Stimulated activated CD8-positive, alpha-beta memory T cell treated with anti-CD3 and anti-CD28 coated beads, Interleukin-15, amount 100 ng/mL, for 4 hours (primary cell): ENCODE measurements at places on chromosomes 1 and 21.

GRCh38 chr21:38853421-38853919 lies 47.7 kb downstream of the ETS2 start:
- no peak for DNase-seq

- no peak for DNase-seq
Observed at GRCh38 chr1:7047866-7048265, 262.6 kb downstream of the CAMTA1 start.

- no peak for DNase-seq
Observed at GRCh38 chr1:152505083-152505482, 5.5 kb upstream of the LCE5A start.

- no peak for DNase-seq
Observed at GRCh38 chr1:74641161-74641560, 32.4 kb downstream of the ERICH3 start.

DNA sequence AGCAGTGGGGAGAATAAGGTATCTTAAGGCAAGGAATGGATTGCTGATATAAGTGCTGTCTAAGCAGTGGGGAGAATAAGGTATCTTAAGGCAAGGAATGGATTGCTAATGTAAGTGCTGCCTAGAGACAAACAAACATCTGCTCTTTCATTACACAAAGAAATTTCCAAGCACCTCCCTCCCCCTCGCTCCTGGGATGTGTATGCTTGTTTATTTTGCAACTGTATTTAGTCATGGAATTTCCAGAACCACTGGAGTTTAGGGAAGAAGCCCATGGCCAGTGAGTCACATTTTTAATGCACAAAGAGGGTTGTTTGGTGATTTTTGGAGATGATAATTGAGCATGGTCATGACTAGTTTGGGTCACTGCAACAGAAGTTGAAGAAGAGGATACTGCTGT lies 21.5 kb downstream of the PDPN start:
- DNase-seq: no peak

DNA sequence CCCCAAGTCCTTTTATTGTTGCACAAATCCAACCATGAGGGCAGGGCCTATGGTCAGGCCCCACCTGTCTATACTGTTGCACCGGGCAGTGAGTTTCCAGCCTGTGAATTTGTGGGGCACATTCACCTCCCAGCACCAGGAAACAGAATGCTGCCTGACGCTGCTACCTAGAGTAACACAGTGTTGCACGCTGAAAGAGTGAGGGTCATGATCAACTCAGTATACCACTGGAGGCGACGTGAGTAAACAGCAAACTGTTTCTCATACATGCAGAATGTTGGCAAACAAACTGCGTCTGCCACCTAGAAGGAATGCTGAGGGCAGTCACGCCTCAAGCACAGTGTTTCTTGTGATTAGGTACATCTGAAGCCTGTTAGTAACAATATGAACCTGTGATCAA lies 13.4 kb upstream of the LRRC47 start:
- DNase-seq: no peak

DNA sequence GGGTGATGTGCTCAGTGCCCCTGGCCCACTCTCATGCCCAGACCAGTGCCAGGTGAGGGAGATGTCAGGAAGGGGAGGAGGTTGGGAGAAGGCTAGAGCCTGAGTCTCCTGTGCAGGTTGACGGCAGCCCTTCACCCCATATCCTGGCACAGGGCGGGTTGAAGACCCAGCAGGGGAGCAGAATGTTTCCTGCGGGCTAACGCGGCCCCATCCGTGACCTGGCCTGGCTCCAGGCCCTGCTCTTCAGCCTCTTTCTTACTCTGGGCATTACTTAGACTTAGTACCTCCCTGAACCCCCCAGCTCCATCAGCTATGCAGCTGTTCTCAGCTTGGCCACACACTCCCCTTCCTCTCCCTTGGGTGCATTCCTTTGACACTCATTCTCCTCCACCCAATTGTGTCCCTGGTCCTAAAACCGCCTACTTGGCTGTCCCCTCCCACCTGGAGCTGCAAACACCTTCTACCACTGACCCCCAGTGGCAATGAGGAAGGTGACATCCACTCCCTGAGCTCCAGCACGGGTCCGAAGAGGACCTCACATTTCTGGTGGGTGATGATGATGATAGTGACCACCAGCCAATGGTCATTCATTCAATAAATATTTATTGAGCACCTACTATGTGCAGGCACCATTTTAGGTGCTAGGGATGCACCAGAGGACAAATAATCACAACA lies 179.0 kb downstream of the PTPRU start:
- no peak for DNase-seq

GRCh38 chr1:246773213-246773641 lies 49.0 kb downstream of the SCCPDH start:
- DNase-seq: no peak

- no peak for DNase-seq
Observed at GRCh38 chr1:61274939-61275338, 192.6 kb downstream of the NFIA start.

GRCh38 chr1:200919386-200919785 lies 24.7 kb downstream of the INAVA start:
- DNase-seq: no peak

GRCh38 chr1:223748773-223749733 lies 36.7 kb downstream of the CAPN2 start:
- DNase-seq: peak; percentile 25

DNA sequence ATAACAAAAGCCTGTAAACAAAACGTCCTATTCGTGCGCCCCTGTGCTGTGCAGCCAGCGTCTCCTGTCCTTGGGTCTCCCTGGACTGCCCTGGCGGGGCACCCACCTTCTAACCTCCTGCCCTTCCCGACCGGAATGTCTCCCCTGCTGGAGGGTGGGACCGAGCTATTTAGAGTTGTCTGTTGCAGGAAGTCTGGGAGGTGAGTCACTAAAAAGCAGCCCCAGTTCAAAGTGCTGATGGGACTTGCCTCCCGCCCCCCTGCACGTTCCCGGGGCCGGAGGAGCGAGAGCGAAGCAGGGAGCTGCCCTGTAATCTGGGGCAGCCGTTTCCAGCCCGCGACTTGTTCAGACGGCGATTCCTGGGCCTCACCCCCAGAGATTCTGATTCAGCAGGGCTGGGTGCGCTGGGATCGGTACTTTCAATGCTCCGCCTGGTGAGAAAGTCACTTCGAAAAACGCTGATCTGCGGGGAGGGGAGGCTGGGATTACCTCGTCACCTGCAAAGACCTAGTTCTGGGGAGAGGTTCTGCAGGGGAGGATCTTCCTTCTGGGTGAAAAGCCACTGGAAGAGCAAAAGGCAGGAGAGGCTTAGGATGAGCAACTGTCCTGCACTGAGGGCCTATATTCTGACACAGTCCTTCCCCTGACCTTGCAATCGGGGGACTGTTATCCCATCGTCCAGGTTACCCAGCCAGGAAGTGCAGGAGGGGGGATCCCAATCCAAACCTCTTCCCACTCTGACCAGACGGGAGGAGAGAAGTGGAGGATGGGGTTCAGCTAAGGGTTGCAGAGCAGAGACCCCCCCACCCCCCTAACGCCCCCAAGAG lies 1.2 kb upstream of the DHRS3 start:
- peak; percentile 30 for DNase-seq

DNA sequence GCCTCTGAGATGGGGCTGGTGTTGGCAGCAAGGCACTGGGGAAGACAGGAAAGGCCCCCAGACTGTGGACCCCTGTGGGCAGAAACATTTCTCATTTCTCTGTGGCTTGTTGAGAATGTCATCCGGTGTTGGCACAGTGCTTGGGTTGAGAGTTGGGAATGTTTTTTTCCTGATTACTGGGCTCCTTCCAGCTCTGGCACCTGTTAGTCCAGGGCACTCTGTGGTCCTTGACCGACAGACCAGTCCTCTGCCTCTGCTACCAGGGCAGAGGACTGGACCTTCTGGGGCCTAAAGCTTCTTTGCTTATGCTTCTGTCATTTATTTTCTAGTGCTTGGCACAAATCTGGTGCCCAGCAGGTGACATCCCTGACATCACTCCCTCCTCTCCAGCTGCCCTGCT lies 4.8 kb upstream of the SPRR5 start:
- DNase-seq: no peak

- no peak for DNase-seq
Observed at GRCh38 chr1:40853113-40853884, 8.9 kb downstream of the CITED4 start.

- DNase-seq: no peak
Observed at GRCh38 chr1:201054091-201054543, 30.6 kb upstream of the KIF21B start.

DNA sequence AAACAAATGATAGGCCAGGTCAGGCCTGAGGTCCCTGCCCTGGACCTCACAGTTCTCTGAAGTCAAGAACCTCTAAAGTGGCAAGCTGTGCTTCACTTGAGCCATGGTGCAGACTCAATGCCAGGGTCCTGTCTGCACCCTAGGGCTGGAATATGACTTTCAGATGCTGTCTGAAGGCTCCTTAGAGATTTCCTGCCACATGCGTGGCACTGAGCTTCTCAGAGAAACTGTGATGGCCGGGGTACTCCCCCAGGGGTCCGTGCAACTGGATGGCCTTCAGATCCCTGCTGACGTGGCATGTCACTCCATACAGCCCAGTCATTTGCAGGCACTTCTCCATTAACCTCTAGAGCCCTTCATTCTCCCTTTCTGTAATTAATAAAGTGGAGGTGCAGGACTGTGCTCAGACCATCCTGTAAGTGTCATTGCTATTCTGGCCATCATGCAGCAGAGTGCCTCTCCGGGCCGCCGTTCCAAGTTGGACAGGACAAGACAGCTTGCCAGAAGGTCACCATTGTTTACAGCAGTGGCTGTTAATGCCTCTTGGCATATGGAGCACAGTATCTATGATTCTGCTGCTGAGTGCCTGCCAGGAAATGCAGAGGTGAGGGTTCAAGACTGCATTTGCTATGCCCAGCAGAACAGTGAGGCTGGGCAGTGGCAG lies 205.1 kb upstream of the COA6 start:
- no peak for DNase-seq

- DNase-seq: no peak
Observed at GRCh38 chr1:30610917-30611316, 112.5 kb downstream of the MATN1 start.

GRCh38 chr1:229885568-229886495 lies 181.2 kb upstream of the GALNT2 start:
- no peak for DNase-seq

DNA sequence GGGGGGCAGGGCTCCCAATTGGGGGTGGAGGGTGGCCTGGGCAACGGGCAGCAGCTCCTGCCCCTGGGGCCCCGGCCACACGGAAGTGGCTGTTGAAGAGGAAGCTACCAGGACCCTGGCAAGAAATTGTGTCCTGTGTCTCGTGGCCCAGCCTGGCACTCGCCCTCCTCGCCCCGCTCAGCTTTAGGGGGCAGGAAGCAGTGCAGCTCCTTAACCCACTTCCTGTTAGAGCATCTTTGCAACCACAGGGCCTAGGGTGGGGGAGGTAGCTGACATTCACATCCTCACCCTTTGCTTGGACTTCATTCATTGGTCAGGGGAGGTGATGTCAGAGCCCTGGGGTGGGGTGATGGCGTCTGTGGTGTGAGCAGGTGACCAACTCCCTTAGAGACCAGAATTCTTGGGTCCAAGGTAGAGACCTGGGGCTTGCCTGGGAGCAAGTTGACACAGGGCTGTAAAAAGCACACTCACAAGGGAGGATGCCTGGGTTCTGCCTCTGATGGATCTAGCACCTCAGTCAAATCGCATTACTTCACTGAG lies at the start of gene ARHGAP30:
Gene ARHGAP30, minus strand, starts transcription at position 161 of the 540 bp plus-strand sequence. CDS start 267 bp downstream, outside the sequence.
- DNase-seq: peak; percentile 76

DNA sequence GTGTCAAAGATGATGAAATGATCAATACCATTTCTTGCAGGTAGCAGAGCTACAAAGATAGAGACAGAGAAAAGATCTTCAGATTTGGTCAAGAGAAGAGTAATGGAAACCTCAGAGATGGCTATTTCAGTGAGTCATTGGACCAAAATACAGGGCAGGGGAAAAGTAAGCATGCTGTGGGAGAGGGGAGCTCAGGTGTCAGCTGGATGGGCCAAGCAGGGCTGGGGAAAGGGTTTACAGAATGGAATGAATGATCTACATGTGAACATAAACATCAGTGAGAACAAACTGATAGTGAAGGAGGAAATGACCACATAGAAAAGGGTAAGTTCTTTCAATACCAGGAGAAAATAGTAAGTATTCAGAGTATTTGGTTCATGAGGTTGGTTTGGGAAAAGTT lies 61.4 kb upstream of the CNN3 start:
- no peak for DNase-seq

DNA sequence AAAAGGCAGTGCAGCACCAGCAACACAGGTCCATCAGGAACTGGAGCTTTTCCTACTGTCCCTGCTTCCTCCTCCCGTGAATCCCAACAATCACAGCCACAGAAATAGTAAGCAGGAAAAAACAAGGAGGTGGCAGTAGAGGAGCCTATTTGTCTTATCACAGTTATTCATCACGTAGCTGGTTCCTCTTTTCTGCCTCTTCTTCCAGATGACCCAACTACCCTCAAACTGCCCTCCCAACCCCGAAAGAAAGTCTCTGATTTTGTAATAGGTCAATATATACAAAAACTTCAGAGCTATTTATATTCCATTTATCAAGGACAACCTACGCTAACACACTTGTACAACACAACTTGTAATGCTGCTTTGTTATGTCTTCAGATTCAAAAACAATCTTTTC lies 21.4 kb downstream of the GNB1 start:
- no peak for DNase-seq

GRCh38 chr1:167105271-167106118 lies 11.6 kb downstream of the STYXL2 start:
- DNase-seq: no peak

DNA sequence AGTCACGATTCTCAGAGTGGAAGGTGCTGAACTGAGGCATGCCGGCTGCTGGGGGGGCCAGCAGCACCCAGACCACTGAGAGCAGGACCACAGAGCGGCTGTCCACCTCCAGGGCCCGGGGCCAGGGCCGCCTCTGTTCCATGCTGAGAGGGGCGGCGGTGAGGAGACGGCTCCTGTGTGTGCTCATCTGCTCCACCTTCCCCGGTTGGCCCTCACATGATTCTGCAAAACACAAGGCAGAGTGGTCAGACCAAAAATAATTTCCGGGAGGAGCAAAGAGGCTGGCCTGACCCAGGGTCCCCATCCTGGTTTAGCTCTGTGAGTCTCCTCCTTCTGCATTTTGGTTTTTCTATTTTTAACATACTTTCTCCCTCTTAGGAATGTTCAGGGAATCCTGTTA lies 26.4 kb downstream of the PLXNA2 start:
- DNase-seq: no peak

DNA sequence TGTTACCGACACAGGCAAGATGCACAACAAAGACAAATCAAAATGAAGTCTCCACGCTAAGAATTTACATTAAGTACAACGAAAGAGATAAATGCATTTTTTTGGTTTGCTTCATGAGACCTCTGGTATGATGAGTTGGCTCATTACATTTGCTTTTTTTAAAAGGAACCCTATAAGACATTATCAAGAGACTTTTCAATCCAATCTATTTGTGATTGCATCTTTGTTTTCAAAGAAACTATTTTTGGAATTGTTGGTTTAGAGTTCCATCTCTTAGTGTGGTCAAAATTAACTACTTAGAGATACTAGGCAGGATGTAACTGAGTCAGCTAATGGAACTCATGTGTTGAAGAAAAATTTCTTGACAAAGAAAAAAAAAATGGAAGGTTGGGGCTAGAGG lies 200.1 kb downstream of the ZC3H11B start:
- DNase-seq: no peak

DNA sequence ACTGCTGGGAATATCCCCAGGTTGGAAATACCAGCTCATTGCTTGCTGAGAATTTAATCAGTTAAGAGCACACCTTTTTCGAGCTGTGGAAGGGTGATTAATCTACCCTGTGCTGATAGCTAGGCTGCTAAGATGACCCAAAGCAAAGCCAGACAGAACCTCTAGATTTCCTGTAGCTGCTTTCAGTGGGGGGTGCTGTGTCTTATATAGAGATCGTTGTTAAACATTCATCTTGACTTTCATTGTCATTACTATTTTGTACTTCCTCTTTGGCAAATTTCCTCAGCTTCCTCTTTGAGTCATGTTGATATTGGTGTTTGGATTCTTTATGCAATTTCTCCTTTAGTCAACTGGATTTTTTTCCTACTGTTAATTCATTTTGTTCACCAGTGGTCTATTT lies 155.3 kb downstream of the DISC1 start:
- DNase-seq: no peak
